ENCODE measurements at places on chromosomes 2 and 18.

DNA sequence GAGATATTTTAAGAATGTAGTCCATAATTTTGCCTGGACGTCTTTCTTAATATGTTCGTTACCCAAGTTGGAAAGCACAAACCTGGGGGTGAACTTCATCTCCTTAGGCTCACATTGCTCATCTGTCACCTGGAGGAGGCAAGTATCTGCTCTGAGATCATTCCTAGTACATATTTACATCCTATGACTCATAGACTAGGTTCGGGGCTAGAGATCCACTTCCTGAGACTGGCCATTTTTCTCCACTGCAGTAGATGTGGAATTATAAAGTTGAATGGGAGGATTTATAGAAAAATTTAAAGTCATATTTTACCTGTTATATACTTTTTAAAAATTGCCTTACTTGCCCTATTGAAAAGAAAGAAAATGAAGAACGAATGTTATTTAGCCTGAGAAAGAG lies 77.5 kb upstream of the PROKR1 start:
- no peak for DNase-seq

DNA sequence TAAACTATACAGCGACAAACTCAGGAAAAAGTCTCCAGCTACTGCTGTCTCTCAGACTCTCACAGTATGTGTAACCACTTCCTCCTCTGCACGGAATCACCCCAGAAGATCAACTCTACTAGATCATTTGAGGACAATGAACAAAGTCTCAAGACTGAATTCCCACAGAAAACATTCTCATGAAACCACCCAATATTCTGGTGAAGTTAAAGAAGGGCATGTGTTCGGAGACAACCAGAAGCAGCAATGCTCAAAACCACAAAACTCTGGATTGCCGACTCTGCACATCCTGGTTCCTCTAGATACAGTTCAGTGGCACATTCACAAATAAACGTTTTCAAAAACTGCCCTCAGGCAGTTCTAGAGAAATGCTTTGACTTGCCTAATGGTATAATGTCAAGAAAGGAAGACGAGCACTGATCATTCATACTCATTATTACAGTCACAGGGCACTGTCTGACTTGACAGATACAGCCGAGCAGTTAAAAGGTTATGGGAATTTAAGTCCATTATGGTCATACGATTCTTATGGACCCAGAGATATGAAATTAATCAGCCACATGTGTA lies 91.9 kb upstream of the STK17B start:
- no peak for DNase-seq

DNA sequence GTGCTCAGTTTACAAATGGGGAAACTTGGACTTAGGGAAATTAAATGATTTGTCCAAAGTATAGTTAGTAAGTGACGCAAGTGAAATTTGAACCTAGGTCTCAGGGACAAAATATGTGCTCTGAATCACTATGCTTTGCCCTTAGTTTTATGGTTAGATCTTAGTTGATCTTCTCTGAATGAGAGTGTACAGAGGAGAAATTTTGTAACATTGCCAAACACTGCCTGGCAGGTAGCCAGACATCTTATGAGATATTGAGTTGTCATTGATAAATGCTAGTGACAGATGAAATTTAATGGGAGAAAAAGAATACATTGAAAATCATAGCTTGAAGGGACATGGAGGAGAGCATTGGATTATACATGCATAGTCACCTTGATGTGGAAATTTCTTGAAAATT lies 91.4 kb downstream of the GALNT1 start:
- DNase-seq, result no peak

DNA sequence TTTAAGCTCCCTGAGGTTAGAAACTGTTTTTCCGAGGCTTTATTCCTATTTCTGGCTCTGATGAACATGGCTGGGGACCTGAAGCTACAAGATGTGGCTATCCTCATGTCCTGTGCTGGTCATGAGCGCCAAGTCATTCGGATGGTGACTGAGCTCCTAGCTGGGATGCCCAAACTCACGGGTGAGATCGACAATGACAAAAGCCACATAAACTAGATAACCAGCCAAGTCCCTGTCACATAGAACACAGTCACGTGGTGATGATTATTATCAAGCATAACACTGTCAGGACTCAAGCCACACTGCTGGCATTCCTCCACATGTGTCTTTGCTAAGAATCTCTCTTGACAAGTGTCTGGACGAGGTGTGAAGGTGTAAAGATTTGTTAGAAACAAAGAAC lies 274.9 kb downstream of the CLIP4 start:
- no peak for DNase-seq

Data from activated CD8-positive, alpha-beta memory T cell treated with anti-CD3 and anti-CD28 coated beads for 48 hours (primary cell).